Fibroblast of upper back skin (primary cell): ENCODE measurements at places on chromosomes 7 and 10.
A peak's percentile ranks its signal among the peaks of the same experiment; 100 is the strongest.

GRCh38 chr7:74483402-74484336 lies 30.0 kb downstream of the GTF2IRD1 start:
- peak; percentile 66 for DNase-seq

- peak; percentile 81 for DNase-seq
These were observed 724.0 kb downstream of the GRID1 start for GRCh38 chr10:85642421-85643170.

GRCh38 chr10:54800741-54801421 lies at the start of gene PCDH15:
Gene PCDH15 (minus strand): TSS chr10:54801231. CDS start chr10:54664262, 136,969 bp downstream.
- peak; percentile 41 for DNase-seq

DNA sequence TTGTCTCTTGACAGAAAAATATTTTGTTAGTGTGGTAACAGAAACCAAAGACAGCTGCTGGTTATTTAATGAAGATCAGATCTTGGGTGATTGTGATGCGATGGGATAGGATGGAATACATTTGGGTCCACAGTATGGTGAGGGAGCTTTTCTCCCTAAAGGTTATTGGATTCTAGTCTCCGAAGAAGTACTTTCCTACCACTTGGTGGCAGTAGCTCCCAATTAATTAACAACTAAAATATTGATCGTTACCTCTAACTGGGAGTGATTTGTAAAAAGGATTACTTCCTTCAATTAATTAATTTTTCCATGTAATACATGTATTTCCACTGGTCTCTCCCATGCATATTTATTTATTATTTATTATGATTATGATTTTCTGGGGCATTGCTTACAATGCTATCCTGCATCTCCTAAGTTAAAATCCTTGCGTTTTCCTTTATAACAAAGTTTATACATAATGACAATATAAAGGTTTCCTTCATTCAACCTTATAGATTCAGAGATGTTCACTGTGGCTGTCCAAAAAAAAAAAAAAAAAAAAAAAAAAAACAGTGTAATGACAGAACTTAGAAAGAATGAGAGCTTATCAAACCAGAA lies 25.6 kb downstream of the TMEM196 start:
- DNase-seq: peak; percentile 44

GRCh38 chr7:73541722-73542121 lies 15.8 kb downstream of the BCL7B start:
- DNase-seq: no peak
